ENCODE measurements at places on chromosomes 2 and 18.

- no peak for DNase-seq
These were observed 5.8 kb upstream of the PPP1CB start for GRCh38 chr2:28745876-28746275.

DNA sequence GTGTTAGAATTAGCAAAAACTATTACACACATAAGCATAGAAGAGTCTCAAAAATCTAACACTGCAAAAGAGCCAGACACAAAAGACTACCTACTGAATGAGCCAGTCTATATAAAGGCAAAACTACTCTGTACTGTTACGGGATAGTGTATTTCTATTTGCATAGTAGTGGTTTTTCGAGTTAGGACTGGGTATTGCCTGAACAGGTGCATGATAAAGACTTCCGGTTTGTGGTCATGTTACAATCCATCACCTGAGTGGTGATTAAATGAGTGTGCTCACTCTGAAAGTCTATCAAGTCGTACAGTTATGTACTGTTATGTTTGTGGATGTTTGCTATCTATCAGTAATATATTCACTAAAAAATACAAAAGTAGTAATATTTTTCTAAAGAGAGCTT lies 523.3 kb upstream of the SYT4 start:
- no peak for DNase-seq

- no peak for DNase-seq
These were observed 11.6 kb downstream of the CDKL4 start for GRCh38 chr2:39232141-39232540.

- no peak for DNase-seq
These were observed 318.0 kb downstream of the FIGN start for GRCh38 chr2:163417596-163418337.

DNA sequence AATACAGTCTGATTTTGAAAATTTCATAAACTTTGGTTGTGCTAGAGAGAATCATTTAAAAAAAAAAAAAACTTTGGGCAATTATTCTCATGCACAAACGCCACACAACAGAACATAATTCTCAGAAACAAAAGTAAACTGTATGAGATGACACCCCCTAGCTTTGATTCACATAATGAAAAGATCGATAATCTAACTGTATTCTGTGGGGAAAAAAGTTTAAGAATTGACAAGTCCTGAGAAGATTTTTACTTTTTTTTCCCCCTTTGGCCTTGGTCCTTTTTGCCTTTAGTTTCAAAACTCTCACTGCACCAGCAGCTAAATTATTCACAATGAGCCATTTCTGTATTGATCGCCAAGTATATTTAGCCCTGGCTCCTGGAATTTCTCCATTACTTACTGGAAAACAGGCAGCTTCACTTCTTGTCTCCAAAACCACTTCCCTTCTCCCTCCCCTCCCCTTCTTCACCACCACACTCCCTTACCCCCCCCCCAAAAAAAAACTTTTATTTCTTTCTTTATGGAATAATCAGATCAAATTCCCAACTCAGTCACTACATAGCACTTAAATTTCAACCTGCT lies 2.0 kb downstream of the IKZF2 start:
- DNase-seq: no peak

DNA sequence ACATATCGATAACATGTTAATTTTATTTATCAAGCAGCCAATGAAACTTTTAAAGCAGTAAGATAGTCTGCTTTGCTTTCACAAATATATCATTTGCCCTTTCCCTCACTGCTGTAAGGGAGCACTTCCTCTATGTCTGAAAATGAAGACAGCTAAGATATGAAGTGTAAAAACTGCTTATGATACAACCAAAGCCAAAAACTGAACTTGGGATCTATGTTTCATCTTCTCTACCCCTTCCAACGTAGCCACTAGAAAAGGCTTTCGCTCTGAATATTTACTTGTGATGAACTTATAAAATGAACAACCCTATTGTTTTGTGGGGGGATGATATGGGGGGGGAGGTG lies 140.3 kb downstream of the TCF4 start:
- DNase-seq: no peak

DNA sequence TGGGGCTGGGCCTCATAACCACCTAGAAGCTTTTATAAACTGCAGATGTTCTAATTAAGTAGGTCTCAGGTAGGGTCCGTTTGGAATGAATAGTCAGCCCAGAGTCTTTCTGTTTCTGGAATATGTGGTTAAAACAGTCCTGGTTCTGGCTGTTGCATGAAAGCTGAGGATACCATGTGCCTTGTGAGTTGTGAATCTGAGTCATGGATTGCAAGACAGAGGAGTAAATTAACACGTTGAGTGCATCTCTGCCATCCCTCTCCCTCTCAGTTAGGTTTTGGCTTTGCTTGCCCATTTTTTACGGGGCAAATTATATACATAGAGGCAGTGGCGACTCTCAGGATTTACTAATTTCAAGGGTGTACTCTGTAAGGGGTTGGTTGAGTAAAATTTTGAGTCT lies 59.1 kb downstream of the NCK2 start:
- DNase-seq: no peak

- DNase-seq: no peak
These were observed 130.2 kb upstream of the PID1 start for GRCh38 chr2:229401171-229401865.

- peak; percentile 65 for DNase-seq
These were observed 127.8 kb downstream of the RBMS1 start for GRCh38 chr2:160365716-160366367.

- no peak for DNase-seq
These were observed 20.9 kb upstream of the CFAP36 start for GRCh38 chr2:55498582-55498981.

- DNase-seq: no peak
These were observed 212.2 kb downstream of the CAMKMT start for GRCh38 chr2:44573996-44574395.

GRCh38 chr2:120653046-120653445 lies 82.6 kb upstream of the GLI2 start:
- DNase-seq: no peak

- DNase-seq: no peak
These were observed 1.8 kb downstream of the RNPEPL1 start for GRCh38 chr2:240569998-240570530.

- DNase-seq: no peak
These were observed 231.9 kb downstream of the PLCL1 start for GRCh38 chr2:198036029-198036879.

GRCh38 chr2:74957886-74958273 lies 563 bp upstream of the POLE4 start:
- DNase-seq: no peak

DNA sequence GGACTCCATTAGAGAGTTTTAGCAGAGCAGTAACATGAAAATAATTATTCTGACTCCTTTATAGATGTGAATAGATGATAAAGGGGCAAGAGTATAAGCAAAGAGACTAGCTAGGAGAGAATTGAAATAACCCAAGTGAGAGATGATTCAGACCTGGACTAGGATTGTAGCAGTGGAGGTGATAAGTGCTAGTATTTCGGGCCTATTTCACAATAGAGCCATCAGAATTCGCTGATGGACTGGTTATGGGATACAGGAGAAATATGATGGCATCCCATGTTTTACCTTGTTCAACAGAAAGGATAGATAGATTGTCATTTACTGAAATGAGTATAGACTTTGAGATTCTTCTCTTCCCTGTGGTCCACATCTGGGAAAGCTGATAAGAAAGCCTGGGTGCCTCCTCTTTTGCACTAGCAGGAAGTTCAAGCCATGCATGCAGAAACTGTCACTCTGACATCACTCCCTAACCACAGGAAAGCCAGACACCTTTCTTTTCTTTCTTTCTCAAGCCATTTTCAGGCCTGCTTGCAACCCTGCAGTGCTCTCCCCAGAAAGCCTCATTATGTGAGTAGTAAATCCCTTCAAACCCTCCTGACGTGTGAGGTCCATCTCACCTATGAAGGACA lies 25.3 kb downstream of the DYNAP start:
- DNase-seq: no peak

DNA sequence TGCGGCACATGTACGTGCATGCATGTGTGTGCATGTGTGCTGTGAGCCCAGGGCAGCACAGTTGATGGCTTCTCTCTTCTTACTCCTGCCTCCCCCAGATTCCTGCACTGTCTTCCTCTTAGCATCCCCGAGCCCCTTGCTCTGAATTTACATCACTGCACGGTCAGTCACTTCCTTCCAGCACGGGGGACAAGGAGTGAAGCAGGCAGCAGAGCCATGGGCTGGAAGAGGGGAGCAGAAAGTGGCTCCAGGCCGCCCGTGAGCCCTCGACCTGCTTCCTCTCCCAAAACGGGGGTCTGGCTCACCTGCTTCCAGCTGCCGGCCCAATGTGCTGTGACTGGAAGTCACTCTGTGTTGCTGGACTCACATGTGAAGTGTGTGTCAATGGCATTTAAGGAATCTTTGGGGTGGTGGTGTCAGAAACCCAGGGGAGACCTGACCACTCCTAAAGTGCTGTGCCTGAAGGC lies 106.1 kb downstream of the FAM210A start:
- DNase-seq: no peak
